ENCODE measurements at places on chromosomes 12 and 14.

GRCh38 chr12:88571543-88571942, 8.7 kb downstream of the KITLG start:
- DNase-seq: no peak

DNA sequence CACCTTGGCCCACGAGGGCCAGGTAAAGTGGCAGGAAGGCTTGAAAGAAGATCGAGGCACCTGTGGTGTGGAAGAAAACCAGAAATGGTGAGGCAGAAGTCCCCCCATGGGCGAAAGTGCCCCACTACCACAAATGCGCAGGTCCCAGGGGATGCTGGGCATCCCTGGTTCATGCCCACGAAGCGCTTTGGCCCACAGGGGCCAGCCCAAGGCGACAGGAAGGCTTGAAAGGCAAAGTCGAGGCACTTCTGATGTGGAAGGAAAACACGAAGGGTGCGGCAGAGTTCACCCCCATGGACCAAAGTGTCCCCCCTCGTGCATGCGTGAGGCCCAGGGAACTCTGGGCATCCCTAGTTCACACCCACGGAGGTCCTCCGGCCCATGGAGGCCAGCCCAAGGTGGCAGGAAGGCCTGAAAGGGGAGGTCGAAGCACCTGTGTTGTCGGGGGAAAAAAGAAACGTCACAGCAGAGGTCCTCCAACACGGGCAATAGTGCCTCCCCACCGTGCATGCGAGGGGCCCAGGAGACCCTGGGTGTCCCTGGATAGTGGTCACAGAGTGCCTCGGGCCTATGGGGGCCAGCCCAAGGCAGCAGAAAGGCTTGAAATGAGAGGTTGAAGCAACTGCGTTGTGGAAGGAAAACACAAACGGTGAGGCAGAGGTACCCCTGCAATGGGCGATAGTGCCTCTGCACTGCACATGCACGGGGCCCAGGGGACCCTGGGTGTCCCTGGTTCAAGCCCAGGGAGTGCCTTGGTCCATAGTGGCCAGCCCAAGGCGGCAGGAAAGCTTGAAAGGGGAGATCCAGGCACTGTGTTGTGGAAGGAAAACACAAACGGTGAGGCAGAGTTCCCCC, 373.9 kb downstream of the ALG10 start:
- no peak for DNase-seq

DNA sequence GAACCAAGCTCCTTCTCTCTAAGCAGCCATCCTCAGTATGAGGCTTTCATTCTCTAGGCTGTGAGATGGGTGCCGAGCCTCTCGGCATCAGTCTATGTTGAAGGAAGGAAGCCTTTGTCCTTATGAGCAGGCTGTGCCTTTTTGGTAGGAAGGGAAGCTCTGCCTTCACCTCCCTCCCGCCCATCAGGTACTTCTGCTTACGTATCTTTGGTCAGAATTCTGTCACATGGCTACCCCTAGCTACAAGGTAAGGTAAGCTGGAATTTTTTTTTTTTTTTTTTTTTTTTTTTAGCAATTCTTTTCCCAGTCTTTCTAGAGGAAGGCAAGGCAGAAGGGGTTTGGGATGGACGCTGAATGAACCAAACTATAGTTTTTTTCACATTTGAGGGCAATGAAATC, 16.9 kb downstream of the BATF start:
- no peak for DNase-seq

DNA sequence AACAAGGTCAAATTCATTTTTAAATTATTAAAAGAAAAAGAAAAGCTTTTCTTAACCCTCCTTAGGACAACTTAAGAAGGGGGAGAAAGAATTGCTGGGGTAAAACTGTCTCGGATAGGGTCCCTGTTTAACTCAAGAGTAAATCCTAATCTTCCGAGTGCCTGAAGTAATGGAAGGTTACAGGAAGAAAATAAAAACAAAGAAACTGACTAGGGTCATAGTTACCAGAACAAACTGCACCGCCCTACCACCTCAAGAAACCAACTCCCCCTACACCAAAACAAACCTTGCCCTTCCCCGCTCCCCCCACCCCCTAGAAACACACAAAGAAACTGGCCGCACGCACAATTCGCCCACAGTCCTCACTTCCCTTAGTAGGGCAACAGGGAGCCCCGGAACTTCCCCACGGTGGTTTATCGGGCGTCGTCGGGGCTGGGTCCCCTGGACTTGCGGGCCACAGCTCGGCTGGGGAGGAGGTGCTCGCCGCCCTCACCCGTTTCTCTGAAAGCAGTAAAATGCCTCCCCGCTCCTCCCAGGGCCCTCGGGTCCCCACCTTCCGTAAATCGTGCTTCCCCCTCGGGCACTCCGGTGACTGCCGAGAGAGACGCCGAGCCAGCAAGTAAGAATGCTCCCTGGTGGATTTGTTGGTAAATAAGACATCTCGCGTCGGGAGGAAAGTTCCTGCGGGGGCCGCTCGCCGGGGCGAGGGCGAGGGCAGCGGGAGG, 2.4 kb downstream of the SINHCAF start:
- DNase-seq: peak; percentile 57

DNA sequence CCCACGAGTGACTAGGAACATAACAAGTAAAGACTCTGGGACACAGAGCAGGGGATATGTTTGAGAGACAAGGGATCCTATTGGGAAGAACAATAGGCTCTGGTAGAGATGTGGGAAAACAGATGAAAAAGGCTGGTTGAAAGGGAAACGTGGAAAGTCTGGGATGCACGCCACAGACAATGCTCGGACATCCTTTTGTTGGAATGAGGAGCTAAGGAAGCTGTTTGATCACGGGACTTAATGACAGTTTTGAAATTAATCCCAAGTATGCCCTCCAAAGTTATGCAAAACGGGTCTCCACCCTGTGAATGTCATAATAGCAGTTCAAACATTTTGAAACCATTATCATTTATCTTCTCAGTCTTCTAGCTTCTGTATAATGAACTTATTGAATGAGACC, 31.7 kb upstream of the ANO2 start:
- DNase-seq: no peak

GRCh38 chr14:57291692-57292647, 23.2 kb downstream of the AP5M1 start:
- no peak for DNase-seq

GRCh38 chr14:61584331-61584741, 111.0 kb upstream of the HIF1A start:
- no peak for DNase-seq

DNA sequence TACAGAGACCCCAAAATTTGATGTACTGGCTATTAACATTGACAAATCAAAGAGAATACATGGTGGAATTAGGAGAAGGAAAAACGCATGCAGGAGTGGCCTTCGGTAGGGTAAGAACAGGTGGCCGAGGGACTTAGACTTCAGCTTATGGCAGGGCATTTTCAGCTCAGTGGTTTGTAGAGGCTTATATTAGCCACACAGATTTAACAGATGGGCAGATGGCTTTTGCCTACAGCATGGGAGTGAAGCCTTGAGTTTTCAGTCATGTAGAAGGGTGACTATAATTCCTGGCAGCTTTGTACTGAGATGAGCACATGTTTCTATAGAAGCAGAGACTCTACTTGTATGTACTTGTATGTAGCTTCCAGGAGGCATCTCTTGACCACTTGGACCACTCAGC, 40.9 kb upstream of the PLEKHA5 start:
- DNase-seq: no peak

DNA sequence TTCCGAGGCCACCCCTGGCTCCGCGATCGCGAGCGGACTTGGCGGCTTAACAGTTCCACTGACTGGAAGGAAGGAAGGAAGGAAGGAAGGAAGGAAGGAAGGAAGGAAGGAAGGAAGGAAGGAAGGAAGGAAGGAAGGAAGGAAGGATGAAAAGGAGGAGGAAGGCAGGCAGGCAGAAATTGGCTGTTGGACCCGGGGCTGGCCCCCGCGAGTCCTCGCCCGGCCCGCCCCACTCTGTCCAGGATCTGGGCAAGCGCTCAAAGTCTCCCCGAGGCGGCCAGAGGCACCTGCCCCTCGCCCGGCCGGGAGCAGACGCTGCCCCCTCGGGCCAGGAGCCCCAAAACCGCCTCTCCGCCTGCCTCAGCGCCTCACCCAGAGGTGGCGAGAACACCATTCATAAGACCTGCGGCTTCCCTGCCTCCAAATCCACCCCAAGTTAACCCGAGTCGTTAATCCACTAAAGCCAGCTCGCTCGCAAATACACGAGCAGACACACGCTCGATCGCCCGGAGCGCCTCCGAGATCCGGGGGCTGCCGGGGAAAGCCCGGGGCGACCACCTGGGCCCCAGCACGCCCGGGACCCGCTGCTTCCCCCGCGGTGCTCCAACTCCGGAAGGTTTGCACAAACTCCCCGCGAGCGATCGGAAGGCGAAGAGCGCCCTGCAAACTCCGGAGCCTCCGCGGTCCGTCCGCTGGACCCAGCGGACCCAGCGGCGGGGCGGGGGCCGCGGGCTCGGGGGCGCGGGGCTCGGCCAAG, 844 bp downstream of the DPF3 start:
- no peak for DNase-seq

DNA sequence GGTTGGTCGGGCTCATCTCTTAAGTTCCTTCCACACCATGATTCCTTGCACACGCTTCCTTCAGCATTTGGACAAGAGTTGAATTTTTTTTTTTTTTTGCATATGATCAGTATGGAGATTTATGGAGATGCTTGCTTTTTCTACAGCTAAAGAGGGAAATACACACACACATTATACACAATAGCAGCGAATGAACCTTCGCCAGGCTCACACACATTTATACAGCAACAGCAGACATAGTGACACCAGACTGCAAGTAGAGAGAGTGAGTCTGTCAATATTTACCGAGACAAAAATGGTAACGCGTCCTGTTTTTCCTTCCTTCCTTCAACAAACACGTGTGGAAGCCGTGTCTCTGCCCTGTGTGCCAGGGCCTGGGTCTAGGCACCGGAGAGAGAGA, 897.9 kb downstream of the BCL11B start:
- no peak for DNase-seq

- peak; percentile 67 for DNase-seq
These were observed 412.3 kb downstream of the RPS29 start for GRCh38 chr14:49173765-49174373.

DNA sequence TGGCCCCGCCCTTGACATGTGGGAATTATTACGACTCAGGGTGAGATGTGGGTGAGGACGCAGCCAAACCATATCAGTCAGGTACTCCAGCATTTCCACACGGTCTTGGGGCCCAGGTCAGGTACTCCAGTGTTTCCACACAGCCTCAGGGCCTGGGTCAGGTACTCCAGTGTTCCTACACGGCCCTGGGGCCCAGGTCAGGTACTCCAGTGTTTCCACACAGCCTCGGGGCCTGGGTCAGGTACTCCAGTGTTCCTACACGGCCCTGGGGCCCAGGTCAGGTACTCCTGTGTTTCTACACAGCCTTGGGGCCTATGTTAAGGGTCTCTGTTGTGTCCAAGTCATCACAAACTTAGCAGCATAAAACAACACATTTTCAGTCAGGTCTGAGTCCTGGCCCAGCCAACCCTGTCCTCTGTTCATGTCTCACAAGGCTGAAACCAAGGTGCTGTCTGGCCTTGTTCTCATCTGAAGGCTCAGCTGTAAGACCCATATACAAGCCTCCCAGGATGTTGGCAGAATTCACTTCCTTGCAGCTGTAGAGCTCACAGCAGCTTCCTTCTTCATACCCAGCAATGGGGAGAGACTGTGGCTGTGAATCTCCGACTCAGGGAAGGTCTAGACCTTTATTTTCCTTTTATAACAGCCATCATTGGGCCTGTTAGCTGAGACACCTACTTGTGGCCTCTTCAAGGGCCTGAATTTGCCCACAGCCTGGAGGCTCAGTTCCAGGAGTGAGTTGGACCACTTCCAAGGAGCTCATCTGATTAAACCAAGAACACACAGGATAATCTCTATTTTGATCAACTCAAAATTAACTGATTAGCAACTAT, 107.6 kb upstream of the SFSWAP start:
- DNase-seq: peak; percentile 13

GRCh38 chr14:93897476-93897845, 29.7 kb upstream of the FAM181A start:
- DNase-seq: no peak

DNA sequence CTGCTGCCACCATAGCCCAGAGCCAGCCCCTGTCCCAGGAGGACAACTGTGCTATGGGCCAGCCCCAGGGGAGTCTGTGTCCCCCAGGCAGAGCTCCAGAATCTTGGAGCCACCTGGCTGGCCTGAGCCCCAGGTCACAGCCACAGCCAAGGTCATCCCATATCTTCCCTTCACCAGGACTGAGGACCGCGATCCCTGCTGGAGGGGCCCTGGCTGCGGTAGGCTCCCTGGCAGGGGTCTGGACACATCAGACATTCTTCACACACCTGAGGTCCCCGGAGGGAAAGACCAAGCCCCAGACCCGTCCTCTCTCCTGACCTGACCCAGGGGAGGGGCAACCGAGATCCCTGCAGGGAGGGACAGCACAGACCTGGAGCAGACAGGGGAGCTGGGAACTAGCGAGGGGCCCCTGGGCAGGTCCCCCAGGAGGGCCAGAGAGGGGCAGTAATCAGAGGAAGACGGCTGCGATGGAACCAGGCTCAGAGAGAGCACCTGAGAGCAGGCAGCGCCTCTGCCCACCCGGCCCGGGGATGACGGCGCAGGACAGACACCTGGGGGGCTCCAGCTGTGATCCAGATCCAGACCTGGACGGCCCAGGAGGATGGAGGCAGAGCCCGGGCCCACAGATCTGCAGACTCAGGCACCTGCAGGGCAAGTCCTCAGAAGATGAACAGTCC, 103.2 kb upstream of the EIF5 start:
- DNase-seq: no peak

DNA sequence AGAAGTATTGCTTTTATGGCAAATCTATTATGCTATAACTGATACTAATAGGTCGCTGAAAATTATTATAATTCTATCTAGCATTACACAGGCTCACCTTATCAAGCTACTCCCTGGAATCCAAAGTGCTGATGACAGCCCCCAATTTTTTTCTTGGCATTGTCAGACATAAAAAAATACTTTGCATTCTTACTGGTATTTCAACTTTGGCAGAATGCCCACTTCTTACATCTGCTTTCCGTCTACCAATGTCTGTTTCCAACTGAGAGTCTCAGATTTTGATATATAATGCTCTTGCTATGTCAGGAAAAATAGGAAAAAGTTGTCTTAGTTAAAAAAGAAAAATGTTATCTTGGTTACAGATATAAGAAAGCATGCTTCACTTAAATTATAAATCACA, 615.4 kb downstream of the C12orf50 start:
- DNase-seq: no peak

GRCh38 chr12:24977060-24977459, 28.2 kb upstream of the BCAT1 start:
- no peak for DNase-seq

GRCh38 chr14:71181215-71182003, 274.1 kb downstream of the PCNX1 start:
- no peak for DNase-seq

DNA sequence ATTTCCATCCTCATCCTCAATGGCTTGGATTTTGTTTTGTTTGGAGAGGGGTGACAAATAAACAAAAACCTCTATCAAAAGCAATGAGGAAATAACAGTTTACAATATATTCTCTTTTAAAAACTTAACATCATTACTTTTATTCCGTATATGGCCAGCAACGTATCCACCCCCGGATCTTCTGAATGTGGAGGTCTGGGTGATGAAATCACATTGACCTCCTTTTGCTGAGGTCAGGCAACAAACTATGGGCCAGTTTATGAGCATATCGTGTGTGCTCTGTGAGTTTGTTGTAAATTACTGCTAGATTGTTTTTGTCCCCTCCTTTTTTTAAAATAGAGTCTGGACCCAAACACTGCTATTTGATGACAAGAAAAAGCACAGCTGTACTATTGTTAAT, 178.1 kb downstream of the BCAT1 start:
- DNase-seq: no peak

- DNase-seq: no peak
These were observed 8.2 kb downstream of the SIX1 start for GRCh38 chr14:60640859-60641741.
